Left ventricle myocardium inferior (tissue), 1 donor: ENCODE measurements at places on chromosomes 7 and 10.

DNA sequence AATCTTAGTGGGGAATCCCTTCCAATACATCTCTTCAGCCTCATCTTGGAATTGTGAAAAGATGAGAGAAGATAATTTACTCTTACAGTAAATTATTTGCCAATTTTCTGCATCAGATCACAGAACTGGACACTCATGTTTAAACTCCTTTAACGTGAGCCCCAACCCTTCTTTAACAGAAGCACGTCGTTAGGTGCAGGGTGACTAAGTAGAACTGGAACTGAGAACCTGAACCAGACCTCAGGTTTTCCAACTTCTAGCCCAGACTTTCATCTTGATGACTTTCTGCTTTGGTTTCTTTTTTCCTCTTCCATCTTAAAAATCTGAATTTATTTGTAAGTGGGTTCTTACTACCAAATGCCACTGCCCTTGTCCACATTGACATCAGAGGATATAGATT, 57.2 kb upstream of the LYZL2 start:
- DNase-seq = no peak

DNA sequence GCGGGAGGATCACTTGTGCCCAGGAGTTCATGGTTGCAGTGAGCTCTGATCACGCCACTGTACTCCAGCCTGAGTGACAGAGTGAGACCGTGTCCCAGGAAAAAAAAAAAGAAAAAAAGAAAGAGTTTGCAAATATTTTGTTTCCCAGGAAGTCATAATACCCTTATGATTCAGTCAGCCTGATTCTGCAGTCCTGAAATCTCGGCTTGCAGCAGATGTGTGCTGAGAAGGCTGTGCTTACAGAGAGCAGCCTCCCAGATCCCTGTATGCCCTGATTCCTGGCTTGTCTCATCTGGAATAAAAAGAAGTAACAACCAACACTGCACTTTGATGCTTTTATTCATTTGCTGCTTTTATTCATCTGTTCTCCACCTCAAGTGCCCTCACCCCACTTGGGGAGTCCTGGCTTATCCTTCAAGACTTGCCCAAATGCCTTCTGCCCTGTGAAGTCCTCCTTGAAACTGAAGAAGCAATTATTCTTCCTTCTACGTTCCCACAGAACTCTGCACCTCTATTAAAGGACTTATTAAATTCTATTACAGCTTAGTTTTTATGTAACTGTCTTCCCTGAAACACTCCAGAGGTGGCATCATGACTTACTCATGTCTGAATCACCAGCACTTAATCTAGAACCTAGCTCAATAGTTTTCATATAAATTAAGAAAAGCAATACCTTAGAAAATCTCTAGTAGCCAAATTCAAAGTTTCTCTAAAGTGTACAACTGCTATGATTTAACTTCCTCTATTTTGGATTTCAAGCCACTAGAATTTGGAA, 27.7 kb upstream of the BPGM start:
- no peak for DNase-seq

GRCh38 chr7:3200504-3200903, 100.5 kb upstream of the SDK1 start:
- DNase-seq = no peak

DNA sequence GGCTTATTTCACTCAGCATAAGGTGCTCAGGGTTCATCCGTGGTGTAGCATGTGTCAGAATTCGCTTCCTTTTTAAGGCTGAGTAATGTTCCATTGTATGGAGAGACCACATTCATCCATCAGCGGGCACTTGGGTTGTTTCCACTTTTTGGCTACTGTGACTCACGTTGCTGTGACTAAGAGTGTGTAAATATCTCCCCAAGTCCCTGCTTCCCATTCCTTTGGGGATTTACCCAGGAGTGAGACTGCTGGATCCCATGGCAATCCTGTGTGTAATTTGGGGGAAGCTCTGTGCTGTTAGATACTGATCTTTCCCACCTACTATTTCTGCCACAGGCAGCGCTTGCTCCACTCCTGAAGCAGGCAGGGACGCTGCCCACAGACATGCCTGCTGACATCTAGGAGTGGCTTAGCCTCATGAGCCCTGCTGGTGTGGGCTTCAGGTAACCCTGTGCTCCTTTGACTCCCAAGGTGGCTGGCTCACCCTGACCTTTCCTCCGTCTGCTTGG, 346.0 kb downstream of the FRMD4A start:
- DNase-seq = no peak

- DNase-seq = no peak
Observed at GRCh38 chr7:3787717-3788264, 486.7 kb downstream of the SDK1 start.

- no peak for DNase-seq
Observed at GRCh38 chr7:149873970-149874643, 338 bp downstream of the ATP6V0E2 start.

GRCh38 chr7:2404714-2405119, 1.3 kb downstream of the CHST12 start:
- no peak for DNase-seq

DNA sequence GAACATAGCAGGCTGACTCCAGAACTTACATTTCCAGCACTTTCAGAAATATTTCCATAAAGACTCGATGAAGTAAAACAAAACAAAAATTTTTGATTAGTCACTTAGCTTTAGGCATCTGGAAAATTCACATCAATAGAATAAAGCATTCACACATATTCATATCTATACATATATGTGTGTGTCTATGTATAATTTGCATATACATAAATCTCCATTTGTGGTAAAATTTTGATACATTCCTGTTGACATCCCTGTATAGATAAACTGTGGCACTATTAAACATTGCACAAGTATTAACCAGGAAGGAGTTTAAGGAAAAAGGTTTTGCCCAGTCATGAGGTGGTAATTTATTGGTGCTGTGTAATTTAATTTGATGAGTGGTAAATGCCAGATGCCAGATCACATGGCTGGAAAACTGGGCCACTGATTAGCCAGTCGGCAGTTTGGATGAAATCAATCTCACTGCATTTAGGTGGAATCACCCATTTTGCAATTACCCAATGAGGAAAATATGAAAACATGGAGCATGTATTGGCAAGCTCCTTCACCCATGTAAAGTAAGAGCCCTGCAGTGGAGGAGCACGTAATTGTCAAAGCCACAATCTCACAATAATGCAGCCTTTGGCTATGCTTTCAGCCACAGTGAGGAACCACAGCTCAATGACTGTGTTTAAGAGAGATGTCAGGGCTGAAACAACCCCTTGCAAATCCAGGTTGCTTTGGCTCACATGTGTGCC, 294.6 kb downstream of the RNLS start:
- DNase-seq = no peak

DNA sequence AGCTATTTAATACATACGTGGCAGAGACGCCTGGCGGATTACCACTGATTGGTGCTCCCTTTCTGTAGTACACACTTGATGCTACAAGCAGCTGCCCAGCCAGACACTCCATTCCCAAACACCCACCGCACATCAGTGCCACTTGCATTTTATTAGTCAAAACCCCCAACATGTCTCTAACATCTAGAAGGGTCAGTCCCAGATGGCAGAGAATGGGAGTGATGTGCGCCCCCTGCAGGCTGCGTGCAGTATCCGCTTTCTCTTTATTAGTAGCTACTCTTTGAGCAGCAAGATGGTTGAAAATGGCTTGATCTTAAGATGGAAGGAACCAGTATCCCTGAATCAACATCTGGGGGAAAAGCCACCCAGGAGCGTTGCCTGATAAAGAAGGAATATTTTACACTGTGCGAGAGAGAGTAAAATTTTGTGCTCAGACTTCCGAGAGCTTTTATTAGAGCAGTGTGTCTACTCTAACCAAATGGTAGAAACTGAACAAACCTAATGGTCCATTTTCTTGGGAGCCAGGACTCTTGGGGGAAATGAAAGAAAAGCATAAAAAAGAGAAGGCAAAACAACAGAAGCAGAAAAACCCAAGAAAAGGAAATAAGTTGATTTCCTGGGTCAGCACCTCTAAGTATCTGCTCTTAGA, 78.3 kb downstream of the ST8SIA6 start:
- no peak for DNase-seq

DNA sequence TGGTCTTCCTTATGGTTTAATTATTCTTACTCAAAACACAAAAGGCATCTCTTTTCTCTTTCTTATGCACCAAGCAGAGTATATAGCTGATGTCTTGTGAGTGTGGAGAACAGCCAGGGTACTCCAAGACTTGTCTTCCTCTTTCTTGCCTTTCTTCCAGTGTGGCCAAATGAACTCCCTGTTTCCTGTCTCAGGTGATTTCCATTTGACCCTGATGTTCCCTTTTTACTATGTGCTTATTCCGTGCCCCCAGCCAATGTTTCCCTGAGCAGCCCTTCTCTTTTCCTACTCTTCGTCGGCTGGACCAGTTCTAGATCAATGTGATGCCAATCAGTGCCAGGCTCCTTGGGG, 12.6 kb downstream of the OR9A4 start:
- DNase-seq = no peak

DNA sequence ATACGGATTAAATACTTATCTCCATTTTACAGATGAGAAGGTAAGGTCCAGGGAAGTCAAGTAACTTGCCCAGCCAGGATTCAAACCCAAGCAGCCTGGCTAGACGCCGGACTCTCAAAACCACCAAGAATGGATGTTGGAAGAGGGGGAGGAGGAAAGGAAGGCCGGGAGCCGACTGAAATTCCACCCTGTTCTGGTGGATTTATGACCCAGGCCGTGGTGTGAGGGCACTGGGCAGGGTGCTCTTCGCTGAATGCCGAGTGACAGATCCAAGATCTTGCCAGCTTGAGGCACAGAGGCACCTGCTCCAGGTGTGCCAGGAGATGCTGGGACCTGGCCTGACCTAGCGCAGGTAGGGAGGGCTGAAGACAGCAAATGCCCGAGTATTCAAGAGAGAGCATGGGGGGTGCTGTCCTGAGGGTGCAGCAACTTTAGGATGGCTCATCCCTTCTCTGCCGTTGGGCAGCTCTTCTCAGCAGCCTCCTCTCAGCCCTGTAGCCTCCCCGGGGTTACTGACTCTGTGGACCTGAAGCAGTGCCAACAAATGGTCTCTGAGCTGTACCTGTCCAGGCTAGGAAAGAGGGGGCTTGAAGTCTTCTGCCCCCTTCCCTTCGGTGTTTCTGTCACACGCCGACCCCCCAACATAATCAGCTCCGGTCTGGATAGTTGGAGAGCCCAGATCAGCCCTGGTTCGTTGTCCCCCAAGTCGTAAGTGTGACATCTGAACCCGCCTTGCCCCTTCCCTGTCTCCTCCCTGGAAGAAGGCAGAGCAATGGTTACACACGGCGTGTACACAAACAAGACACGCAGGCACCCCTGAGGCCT, 713 bp downstream of the LOXL4 start:
- no peak for DNase-seq

DNA sequence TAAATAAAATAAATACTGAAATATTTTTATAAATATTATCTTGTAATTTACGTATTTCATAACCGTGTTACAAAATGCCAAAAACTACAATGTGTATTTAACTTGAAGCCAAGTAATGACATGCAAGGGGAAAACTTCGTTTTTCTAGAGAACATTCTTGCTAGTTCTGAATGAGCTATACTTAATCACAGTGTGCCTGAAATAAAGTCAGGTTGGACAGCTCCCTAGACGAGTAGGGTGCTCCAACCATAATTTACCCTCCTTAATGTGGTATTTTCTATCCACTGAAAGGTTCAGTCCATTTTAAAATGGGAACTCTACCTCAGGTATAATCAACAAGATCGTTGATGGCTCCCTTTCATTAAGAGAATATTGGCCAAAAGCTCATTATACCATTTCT, 194.5 kb upstream of the AHR start:
- no peak for DNase-seq

- no peak for DNase-seq
Observed at GRCh38 chr10:29849886-29850285, 209.5 kb downstream of the JCAD start.

DNA sequence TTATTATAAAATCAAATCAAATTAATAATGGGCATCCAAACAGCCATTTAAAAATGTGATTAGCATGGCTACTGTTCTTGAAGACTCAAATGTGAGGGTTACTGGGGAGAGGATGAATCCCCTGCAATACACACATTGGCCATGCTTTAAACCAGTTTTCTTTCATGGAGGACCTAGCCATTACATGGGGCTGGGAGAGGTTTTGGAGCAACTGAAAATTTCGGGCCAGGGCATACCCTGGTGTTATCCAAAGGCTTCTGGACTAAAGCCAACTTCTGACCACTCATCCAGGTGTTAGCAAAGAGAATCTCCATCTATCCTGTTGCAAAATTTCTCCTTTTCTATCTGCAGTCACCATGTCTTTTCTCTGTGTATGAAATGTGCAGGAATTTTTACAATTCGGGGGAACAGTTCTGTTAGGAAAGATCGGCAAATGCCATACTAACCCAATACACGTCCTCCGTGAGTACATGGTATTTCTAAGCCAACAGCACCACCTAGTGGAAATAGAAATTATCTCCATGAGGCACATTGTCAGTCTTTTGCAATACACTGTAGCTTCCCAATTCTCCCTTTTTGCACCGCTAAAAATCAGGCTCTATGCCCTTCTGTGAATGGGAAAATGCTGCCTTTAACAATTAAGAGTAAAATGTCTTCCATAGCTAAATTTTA, 47.0 kb upstream of the ZNF107 start:
- DNase-seq = no peak
